ENCODE measurements at places on chromosomes 1 and 21.

GRCh38 chr1:65997693-65998092 is 205.0 kb downstream of the PDE4B start:
- no peak for DNase-seq

- no peak for DNase-seq
Observed at GRCh38 chr1:168972225-168972624, 134.3 kb upstream of the ATP1B1 start.

DNA sequence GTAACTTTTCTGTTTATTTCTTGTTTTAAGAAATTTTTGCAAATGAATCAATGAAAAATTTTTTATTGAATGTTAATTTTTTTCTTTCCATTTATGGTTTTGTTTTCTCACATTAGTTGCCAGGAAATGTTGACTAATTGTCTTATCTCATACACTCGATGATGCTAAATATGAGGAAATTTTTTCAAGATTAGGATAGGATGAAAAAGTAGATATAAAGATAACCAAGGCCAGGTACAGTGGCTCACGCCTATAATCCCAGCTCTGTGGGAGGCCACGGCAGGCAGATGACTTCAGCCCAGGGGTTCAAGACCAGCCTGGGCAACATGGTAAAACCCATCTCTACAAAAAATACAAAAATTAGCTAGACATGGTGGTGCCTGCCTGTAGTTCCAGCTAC is 12.6 kb downstream of the LAX1 start:
- DNase-seq: no peak

GRCh38 chr1:82279241-82279640 is 478.5 kb downstream of the ADGRL2 start:
- DNase-seq: no peak

DNA sequence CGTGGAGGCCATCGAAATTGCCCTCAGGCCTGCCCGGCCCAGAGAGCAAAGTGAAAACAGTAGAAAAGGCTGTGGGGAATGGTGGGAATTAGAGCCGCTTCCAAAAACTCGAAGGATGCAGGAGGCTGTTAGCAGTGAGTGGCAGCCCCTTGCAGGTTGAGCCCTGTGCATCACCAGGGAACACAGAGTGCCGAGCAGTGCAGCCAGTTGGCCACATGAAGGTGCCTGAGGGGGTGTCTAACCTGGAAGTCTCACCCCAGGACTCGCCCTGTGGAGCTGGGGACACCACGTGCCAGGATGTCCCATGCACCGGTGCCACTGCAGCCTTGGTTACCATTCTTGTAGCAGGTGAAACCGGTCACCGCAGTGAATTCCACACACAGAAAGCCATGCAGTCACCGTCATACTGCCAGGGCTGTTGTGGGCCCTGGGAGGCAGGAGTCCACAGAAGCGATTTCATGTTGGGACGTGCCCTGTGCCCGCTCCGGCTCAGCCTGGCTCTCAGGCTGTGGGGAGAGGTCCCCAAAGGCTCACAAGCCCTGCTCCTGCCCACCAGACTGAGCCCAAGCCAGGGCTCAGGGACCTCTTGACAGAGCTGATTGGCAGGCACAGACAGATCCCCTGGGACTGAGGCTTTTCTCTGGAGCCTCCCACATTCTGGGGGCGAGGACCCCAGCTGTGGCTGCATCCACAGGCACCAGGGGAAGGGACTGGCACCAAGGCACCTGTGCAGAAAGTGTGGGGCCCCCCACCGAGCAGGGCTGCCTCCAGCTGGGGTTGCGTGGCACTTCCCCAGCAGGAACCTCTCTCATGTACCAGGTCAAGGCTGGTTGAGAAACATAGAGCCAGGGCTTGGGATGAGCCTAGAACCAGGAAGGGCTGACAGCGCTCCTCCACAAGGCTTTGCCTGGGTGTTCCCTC is 16.7 kb upstream of the ACTRT2 start:
- DNase-seq: no peak

DNA sequence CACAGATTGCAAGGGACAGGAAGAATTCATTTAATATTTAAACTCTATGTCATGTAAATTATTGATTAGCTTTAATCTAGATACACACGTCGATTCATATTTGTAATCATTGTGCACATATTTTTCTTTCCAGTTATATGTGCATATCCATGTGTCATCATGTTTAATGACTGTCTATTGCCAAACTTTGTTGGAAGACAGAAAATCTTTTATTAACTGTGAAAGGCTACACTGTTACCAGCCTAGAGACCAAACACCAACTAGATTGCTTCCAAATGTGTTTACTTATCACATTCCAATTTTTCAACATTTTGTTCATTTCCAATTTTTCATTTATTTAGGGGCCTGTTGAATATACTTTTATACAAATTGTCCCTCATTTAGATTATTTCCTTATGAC is 43.2 kb upstream of the CACHD1 start:
- no peak for DNase-seq

- DNase-seq: no peak
Observed at GRCh38 chr1:164557270-164557669, 1.7 kb upstream of the PBX1 start.

- DNase-seq: no peak
Observed at GRCh38 chr1:81230983-81231728, 569.6 kb upstream of the ADGRL2 start.

- no peak for DNase-seq
Observed at GRCh38 chr1:37609002-37609401, 13.3 kb upstream of the GNL2 start.

DNA sequence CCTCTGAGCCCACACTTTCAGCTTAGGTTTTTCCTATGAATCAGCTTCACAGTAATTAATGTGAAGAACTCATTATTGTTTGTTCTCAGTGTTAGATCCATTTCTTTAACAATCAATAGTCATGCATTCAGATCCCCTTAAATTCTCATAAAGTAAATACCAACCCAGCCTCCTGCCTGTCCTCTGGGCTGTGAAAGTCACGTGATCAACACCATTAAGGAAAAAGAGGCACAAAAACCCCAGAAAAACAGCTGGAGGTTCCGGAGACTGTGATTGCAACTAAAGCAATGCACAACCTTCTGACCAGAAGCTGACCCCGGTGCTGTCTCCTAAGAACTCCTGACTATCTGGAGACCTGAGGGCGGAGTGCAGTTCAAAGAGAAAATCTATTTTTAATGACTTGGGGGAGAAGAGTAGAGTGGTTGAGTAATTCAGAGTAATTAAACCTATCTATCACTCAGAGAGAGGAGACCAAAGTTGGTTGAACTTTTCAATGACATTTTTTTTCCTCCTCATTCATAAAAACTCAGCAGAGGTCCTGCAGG is 132.5 kb downstream of the PLXNA2 start:
- DNase-seq: no peak

- no peak for DNase-seq
Observed at GRCh38 chr1:151492120-151492519, 19.1 kb upstream of the CGN start.

DNA sequence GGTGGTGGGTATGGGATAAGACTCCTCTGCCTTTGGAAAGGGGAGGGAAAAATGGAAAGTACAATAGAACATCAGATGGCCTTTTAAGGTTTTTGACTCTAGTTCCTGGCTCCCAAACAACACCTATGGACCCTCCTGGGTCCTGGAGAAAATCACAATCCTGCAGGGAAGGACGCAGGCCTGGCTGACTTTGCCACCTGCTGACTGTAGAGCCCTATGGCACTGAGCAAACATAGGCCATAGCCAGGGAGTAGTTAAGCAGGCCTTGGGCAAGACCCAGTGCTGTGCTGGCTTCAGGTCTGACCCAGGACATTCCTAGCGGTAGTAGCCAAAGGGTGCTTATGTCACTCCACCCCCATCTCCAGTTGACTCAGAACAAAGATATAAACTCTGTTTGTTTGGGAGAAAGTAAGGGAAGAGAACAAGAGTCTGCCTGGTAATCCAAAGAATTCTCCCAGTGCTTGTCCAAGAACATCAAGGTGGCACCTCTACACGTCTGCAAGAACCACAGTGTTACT is 149.0 kb downstream of the SLC44A5 start:
- DNase-seq: no peak

- DNase-seq: no peak
Observed at GRCh38 chr1:86263101-86263500, 106.5 kb upstream of the COL24A1 start.

- DNase-seq: no peak
Observed at GRCh38 chr1:53594391-53595180, 135.4 kb downstream of the DMRTB1 start.

DNA sequence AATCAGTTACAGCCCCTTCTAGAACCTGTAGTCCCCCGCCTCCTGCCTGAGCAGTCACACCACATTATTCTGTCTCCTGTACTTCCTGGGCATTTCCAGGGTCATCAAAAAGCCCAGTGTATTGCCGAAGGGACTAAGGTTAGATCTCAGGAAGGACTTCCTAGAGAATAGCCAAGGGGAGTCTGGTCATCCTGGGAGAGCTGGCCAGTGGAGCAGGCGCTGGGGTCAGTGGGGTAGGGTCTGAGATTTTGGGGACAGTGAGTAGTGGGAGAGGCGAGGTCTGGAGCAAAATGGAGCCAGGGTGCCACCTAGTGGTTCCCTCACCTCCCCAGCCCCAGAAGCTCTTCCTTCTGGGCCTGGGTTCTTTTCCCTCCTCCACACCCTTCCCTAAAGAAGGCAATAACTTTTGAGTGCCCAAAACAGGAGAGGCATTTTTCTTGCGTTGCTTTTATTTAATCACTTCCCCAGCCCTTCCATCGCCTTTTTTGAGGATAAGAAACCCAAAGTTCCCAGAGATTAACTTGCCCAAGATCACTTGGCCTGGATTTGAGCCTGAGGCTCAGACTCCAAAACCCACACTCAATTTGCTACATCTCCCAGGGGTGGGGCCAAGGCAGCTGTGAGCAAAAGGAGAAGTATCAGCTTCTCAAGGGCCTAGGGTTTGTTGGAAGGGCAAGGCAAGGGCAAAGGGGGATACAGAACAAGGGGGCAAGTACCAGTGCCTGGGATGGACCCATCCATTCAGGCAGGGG is 7.3 kb upstream of the PMVK start:
- peak; percentile 53 for DNase-seq

- no peak for DNase-seq
Observed at GRCh38 chr1:154716011-154716410, 108.0 kb upstream of the ADAR start.
